ENCODE measurements at places on chromosomes 16 and 17. TPM values are rescaled to one million over a fixed set of nuclear protein-coding genes. Genes with fewer than 3 reads are reported as not detected.

GRCh38 chr16:57023541-57024249 is 34.3 kb downstream of the NLRC5 start:
- DNase-seq, result no peak

DNA sequence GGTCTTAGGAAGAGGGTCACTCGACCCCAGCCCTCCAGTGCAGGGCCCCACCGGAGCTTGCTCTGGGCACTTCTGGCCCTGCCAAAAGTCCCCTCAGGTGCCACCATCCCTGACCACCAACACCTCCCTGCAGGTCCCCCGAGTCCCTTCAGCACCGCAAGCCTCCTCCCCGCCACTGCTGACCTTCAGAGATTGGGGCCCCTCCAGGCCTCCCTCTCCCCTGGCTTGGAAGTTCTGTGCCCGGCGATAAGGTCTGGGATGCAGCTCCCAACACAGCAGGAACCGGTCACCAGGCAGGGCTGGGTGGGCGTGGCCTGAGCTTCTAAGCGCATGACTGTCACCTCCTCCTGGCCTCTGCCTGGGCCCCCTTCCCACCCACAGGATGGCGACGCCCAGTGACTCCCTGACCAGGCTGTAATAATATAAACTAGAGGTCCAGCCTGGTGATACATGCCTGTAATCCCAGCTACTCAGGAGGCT is 11.2 kb downstream of the PIEZO1 start:
- no peak for DNase-seq

DNA sequence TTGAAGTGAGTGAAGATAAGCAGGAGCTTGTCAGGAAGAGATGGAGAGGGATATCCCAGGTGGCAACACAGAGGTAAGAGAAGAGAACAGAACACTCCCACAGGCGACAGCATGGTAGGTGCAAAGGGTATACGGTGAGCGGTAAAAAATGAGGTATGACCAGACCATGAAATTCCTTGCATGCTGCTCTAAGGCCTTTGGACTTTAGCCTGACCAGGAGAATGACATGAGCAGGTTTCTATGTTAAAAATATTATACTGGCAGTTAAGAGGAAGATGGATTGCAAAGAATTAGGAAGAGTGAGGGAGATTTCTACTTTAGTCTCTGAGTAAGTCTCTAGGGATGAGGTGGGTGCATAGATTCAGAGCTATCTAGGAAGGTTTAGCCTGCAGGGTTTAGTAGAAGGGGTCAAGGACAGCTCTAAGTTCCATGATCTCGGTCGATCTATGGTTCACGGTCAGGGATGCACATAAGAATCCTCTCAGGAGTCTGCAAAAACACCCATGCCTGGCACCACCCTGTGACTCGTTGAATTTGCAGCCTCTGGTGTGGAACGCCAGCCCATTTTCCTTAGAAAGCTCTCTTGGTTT is 65.7 kb downstream of the HLF start:
- no peak for DNase-seq

GRCh38 chr16:2040041-2040786 is 7.4 kb downstream of the NTHL1 start:
- DNase-seq, result no peak

DNA sequence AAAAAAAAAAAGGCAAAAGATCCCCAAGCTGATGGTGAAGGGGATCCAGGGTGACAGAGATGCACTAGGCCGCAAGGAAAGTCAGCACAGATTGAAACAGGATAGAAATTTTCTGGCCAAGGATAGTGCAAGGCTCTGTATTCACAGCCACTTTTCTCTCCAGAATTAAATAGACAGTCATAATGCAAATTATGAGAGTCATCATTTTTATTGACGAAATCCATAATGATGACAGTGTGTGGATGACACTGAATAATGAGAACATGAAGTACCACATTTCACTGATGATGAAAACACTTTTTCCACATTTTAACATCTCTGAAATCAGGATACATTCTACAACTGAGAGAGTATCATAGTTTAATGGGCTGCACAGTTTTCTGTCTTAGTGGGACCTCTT is 72.5 kb downstream of the CDYL2 start:
- DNase-seq, result no peak

- no peak for DNase-seq
Measured at GRCh38 chr17:70050931-70051330, 24.1 kb upstream of the KCNJ16 start.

GRCh38 chr17:36578671-36579070 is 13.0 kb upstream of the DHRS11 start:
- peak; percentile 89 for DNase-seq

- no peak for DNase-seq
Measured at GRCh38 chr16:88640498-88641247, 2.3 kb downstream of the IL17C start.

DNA sequence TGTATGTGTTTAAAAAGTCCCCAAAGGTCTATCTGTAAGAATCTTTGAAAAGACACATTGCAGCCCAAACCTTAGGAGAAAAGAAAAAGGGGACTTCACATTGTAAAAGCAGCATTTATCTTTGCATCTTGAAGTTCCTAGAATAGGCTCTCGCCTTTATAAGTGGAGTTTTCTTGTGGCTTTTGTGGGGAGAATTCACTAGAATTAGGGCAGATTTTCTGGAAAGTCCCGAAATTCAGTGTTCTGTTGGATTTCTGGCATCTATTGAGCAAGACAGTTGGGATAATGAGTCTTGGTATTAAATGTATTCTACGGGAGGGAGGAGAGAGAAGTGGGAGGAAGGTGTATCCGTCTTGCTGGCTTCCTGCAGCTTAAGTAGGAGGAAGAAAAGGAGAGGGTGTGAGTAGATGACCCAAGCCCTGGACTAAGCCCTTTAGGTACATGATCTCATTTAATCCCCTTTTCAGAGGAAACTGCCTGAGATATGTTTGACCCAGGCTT is 62.6 kb downstream of the PRKCA start:
- no peak for DNase-seq

DNA sequence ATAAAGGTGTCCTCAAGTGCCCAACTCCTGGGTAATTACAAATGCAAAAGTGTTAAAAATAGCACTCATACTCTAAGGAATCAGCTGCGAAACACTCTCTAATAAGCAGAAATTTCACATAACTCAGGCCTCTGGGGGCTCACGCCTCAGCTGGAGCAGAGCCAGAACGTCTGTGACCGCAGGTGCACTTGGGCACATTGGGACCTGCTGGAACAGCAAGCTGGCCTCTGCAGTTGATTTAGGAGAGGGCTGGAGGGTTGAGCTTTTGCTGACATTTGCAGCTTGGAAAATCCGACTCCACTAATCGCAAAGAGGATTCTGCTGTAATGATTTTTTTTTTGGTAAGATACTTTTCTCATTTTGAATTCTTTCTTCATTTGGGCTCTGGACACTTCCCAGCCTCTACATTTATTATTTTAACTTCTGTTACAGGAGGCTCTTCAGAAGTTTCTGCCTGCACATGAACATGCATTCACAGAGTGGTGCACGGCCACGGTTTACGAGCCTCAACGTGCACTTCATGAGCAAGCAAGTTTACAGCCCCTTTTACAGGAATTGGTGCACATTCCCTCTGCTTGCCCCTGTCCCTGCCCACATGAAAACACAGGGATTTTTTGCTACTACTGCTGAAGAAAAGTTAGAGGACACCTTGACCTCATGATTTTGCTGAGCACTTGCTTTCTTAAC is 4.1 kb upstream of the SNTB2 start:
- no peak for DNase-seq

Gene KRT32
- not detected for total RNA-seq

Gene RND2
- total RNA-seq, result not detected

Gene ARL6IP1
- 152 TPM for total RNA-seq

Gene CES3
- total RNA-seq, result 1.5 TPM

Data from SK-MEL-5 (cell line).